SW 1271 (cell line): ENCODE measurements at places on chromosomes 12 and 14.

GRCh38 chr12:82184844-82185243 lies 173.3 kb downstream of the CCDC59 start:
- no peak for DNase-seq

GRCh38 chr12:125065021-125065918 lies at the start of gene AACS:
Gene AACS, plus strand, starts transcription at chr12:125065435. Its CDS starts 150 bp downstream, at chr12:125065585.
- DNase-seq: peak; percentile 26

- DNase-seq: peak; percentile 31
Observed at GRCh38 chr14:92122351-92122677, 545 bp downstream of the CPSF2 start.

GRCh38 chr12:98893126-98893674 lies 248.1 kb downstream of the APAF1 start:
- no peak for DNase-seq

GRCh38 chr14:21275261-21275858 lies 4.5 kb upstream of the RPGRIP1 start:
- no peak for DNase-seq

DNA sequence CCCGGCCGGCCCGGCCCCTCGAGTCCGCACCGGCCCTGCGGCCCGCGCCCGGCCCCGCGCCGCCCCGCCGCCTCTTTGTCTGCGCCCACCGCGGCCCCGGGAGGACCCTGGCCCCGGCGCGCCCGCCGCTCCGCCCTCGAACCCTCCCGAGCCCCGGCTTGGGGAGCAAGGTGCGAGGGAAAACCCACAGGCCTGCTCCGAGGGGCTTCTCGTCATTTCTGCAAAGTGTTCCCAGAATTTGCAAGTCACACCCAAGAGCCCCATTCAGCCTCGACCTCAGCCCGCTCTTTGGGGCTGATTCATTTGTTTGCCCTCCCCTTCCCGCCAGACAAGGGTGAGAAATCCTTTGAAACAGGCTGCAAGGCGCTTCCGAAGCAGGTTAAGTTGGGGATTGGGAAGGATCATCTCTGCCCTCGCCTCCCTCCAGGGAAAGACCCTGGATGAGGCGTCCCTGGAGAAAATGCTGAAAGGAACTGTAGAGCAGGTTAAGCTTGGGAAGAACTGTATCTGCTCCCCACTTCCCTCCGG lies 325 bp upstream of the CLIP1 start:
- peak; percentile 18 for DNase-seq

DNA sequence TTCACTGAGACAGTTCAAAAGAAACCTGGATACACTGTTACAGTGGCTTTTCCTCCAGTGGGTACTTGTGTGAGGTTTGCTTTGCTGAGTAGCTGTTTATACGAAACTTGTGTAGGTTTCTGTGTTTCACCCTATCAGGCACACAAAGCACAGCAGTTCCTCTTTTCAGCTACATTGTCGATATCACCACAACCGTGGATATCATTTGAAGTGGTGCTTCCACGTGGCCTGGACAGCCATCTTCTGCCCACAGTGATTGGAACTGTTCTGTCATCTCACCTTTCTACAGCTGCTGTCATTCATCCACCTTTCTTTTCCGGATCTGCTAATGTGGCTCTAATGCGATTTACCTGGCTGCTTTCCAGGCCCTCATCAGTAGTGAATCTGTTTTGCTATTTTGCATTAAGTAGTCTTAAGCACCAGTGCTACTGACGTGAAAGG lies 368.8 kb downstream of the SYT1 start:
- no peak for DNase-seq

- DNase-seq: no peak
Observed at GRCh38 chr12:115760231-115760630, 517.3 kb downstream of the MED13L start.

GRCh38 chr12:3214526-3215365 lies 137.6 kb downstream of the TSPAN9 start:
- no peak for DNase-seq

GRCh38 chr12:104699489-104700190 lies 242.9 kb downstream of the CHST11 start:
- no peak for DNase-seq

GRCh38 chr12:94587266-94588241 lies 62.8 kb downstream of the TMCC3 start:
- no peak for DNase-seq

GRCh38 chr14:87869619-87870583 lies 123.1 kb downstream of the GALC start:
- no peak for DNase-seq

- DNase-seq: no peak
Observed at GRCh38 chr12:114512351-114512750, 106.4 kb upstream of the TBX5 start.

DNA sequence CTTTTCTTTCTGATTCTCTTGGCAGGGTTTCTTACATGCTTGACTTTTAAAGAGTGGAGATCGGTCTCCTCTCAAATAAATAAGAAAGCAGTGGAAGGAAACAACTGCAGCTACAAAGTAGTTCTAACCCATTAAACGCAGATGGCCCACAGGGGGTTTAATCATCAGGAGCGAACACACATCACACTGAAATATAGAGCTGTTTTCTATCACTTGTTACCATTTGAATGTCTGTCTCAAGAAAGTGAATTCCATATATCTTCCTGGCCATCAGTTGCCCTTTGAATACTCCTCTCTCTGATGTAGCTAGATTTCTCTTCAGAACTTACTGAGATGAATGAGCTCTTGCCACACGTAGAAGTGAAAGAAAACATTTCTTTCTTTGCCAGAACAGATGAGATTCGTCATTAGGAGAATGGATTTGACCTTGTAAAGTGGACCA lies 29.1 kb downstream of the ALX1 start:
- no peak for DNase-seq

- no peak for DNase-seq
Observed at GRCh38 chr12:10397296-10397695, 7.5 kb upstream of the KLRK1 start.

DNA sequence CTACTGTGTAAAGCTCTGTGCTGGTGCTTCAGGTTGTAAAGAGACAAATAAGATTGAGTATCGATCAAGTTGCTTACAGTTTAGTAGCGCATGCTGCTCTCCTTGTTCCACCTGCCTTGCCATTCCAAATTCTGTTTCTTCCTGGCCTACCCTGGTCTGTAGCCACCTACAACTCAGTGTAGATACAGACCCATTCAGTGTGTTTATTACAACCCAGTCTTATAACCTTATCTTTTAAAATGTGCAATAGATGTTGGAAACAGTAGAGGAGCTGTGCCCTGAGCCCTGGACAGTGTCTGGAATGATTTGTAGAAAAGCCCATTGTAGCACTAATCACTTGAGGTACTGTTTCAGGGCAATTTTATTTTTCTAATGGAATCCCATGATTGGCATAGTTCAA lies 68.5 kb downstream of the DIP2B start:
- DNase-seq: no peak

DNA sequence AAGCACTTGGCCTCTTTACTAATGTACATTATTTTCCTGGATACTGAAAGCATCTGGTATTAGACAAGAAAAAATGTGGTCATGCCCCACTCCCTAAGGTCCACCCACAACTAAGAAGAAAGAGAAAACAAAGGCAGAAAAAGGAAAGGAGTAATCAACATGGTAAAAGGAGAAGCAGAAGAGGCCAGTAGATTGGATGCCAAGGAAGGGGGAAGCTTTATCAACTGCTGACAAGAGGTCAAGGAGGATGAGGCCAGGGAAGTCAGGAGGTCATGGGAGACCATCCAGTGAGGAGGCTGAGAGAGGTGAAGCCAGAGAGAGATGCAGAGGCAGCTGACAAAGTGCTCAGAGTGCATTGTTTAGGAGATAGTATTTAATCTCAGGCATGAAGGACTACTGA lies 383.5 kb downstream of the ZFP36L1 start:
- no peak for DNase-seq

GRCh38 chr14:66398437-66398836 lies 87.7 kb upstream of the CCDC196 start:
- no peak for DNase-seq

GRCh38 chr14:100603341-100604120 lies 16.3 kb upstream of the BEGAIN start:
- no peak for DNase-seq

GRCh38 chr12:92478692-92479091 lies 224.1 kb upstream of the PLEKHG7 start:
- DNase-seq: no peak

DNA sequence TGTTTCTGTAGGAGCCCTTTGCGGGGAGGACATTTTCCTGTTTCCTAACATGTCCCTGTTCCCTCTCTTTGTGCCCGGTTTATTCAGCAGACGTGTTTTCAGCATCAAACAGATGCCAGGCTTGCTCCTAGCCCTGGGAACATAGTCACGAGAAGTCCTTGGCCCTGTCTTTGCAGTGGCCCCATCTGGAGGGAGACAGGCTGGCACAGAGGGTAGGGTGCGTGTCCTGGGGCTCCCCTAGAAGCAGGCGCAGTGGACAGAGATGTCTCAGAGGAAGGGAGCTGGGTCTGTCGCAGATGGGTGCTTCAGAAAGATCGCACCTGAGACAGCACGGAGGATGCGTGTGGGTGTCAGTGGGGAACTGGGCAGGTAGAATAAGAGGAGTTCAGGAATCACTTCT lies 75.0 kb upstream of the DYNC1H1 start:
- no peak for DNase-seq

GRCh38 chr12:105865886-105866285 lies 272.9 kb downstream of the NUAK1 start:
- DNase-seq: no peak

- peak; percentile 14 for DNase-seq
Observed at GRCh38 chr14:90274019-90274418, 17.7 kb downstream of the PSMC1 start.

- peak; percentile 59 for DNase-seq
Observed at GRCh38 chr12:53065975-53066931, 12.9 kb downstream of the SPRYD3 start.

DNA sequence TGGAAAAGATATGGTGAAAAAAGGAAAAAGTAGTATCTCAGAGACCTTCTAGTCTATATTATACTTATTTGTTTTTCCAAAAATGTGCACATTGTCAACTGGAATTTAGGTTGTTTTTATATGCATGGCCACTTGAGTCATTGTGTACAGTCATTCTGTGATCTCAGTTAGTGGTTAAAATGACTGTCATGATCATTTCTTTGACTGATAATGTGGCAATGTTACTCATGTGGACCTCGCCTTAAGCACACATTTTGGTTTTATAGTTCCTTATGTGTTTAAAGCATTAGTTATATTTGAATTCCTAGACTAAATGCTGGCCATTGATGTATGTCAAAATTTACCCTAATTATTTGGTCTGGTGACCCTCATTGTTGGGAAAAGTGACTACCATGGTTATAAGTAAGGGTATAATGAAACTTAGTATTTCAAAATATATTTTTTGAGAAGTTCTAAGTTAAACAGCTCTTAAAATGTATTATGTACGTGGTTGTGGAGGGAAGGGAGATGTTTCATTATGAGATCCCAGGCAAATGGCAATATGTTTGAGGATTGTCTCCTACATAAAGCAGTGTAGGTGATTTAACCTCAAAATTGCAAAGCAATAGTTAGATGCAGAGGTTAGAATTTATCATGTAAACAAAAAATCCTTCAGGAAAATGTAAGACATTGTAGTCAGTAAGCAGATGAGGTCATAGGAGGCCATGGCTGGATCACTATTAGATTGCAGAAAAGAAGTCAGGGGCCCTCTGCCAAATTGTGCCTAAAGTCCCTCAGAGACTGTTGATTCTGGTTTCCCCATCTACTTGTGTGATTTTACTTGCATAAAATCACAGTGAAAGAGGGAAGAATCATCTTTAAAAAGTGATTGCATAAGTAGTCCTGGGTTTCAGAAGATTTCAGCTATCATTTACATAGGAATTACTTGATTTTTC lies 17.5 kb downstream of the PNMA1 start:
- DNase-seq: peak; percentile 14

GRCh38 chr12:90268574-90268973 lies 559.9 kb upstream of the ATP2B1 start:
- DNase-seq: no peak

DNA sequence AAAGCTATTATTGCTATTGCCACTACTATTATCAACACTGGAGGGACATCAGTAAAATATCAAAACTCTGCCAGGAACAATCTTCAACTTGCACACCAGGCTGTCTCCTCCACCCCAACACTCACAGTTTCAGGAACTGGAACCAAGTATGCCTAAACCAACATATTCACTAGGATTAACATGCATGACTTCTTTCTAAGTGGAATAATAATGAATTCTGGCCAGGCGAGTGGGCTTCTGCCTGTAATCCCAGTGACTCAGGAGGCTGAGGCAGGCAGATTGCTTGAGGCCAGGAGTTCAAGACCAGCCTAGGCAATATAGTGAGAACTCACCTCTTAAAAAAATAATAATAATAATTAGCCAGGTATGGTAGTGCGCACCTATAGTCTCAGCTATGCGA lies 58.1 kb downstream of the TBX5 start:
- DNase-seq: no peak

DNA sequence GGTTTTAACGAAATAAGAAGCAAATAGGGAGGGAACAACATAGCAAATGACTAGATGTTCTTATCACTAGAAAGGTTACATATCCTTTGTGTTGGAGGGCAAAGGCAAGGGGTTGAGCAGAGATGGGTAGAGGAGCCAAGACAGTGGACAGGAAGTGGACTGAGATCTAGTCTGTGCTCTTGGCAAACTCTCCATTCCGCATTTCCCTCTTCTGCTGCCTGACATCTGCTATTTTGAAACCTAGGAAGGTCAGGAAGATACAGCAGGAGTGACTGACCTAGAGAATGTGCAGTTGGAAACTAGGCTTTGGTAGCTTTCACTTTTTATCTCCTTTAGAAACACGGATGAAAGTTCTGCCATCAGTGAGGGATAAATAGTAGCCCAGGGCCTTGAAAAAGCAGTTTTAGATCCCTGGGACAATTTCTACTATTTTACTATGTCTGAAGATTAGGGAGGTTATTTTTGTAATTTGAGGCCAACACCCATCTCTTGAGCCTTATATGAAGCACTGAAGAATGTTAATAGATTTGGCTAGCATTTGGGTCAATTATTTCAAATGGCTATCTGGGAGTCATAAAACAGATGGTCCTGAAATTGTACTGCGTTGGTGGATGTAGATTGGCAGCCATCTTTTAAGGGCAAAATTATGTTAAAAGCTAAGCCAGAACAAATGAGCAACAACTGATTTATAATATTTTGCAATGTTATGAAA lies 410.3 kb downstream of the PCNX1 start:
- DNase-seq: no peak

- DNase-seq: no peak
Observed at GRCh38 chr12:95074766-95075165, 1.3 kb upstream of the NR2C1 start.

- peak; percentile 74 for DNase-seq
Observed at GRCh38 chr12:132614861-132615578, 3.6 kb upstream of the P2RX2 start.

- DNase-seq: no peak
Observed at GRCh38 chr14:21267886-21268616, 1.2 kb downstream of the HNRNPC start.
